Right cardiac atrium (tissue), 5 donors: ENCODE measurements at places on chromosomes 7 and 10.

DNA sequence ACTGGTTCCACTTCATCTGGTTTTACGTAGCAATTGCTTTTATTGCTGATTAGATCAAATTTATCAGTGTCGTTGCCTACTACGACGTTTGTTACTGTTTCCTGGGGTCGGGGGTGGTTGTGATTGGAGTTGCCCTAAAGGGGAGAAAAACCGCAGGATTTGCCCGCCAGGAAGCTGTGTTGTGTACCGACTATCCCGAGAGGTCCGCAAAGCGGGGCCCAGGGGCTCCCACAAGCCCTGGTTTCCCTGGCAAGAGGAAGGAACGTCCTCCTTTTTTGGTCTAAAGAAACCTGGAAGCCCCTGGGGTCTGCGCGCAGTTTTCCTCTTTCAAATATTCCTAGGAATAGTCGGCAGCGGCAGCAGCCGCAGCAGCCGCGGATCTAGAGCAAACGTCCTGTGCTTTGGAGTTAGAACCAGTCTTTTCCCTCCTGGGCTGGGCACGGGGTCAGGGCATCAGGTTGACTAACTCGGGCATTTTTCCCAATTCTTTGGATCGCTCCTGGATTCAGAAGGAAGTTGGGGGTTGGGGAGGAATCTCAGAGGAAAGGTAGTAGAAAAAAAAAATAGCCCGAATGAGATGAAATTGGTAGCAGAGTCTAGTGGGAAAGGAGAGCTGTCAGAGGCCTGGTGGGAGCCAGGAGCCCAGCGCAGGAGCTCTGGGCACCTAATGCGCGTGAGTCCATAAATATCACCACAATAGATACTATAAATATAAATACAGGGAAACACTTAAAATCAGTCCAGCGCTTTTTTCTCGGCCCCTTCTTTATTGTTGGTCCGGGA lies 4.6 kb downstream of the VAX1 start:
- no peak for DNase-seq

GRCh38 chr10:14543046-14543903 lies 212.6 kb upstream of the FRMD4A start:
- DNase-seq: peak; percentile 68

GRCh38 chr7:150942001-150942590 lies 36.0 kb downstream of the KCNH2 start:
- DNase-seq: peak; percentile 87

DNA sequence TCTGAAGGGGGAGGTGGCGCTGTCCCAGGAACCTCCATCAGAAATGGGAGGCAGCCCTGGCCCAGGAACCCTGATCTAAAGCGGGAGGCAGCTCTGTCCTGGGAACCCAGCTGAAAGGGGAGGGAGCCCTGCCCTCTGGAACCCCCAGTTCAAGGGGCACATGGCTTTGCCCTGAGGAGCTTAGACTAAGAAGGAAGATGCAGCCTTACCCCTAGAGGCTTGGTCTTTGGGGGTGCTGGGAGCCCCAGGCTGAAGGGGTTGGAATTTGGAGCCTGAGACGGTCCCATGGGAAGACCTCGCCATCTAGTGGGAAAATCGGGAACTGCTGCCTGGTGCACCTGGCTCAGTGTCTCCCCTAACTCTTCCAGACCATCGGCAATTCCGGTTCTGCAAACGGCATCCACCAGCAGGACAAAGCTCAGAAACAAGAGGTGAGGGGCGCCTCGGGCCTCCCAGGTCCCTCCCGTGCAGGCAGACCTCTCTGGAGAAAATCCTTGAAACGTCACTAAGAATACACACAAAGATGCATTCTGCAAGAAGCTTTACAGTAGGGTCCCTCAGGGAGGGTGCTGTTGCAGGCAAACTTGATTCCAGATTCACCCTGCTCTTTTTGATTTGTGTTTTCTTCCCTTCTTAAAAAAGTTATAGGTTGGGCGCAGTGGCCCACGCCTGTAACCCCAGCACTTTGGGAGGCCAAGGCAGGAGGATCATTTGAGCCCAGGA lies 52.4 kb upstream of the GTF2IRD1 start:
- DNase-seq: peak; percentile 82

DNA sequence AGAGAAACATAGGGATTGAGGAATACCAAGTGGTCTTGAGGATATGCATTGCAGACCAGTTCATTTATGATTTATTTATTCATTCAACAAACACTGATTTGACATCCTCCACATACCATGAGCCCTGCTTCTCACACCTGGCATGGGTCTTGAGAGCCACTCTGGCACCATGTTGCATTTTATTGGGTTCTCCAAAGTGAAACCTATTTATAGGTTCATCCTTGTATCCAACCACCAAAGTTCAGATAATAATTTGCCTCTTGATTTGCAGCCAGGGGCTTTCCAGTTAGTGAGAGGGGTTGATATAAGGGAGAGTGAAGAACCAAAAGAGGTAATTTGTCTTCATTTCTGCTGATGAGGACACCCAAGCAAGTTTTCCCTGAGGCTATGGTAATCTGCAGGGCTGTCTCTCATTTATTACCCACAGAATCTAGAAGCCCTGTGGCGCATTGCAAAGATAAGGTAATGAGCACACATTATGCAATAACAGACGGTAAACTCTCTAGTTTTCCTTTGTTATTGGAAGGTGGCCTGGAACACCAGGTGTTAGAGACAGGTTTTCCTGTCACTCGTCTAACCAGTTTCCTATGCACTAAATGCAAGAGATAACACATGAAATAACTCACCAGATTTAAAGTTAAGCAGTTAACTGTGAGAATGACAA lies 28.8 kb upstream of the ICA1 start:
- no peak for DNase-seq

DNA sequence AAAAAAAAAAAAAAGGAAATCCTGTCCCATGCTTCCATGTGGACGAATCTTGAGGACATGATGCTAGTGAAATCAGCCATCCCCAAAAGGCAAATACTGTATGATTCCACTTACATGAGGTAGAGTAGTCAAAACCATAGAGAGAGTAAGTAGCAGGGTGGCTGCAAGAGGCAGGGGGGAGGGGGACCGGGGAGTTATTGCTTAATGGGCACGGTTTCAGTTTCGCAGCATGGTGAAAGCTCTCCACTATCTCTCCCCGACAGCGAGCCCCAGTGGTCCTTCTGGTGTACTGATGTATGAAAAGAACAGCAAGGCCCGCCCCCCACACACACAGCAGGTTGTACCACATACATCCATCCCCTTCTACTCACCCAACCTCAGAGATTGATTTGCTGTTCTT lies 32.8 kb downstream of the NOD1 start:
- DNase-seq: peak; percentile 82

DNA sequence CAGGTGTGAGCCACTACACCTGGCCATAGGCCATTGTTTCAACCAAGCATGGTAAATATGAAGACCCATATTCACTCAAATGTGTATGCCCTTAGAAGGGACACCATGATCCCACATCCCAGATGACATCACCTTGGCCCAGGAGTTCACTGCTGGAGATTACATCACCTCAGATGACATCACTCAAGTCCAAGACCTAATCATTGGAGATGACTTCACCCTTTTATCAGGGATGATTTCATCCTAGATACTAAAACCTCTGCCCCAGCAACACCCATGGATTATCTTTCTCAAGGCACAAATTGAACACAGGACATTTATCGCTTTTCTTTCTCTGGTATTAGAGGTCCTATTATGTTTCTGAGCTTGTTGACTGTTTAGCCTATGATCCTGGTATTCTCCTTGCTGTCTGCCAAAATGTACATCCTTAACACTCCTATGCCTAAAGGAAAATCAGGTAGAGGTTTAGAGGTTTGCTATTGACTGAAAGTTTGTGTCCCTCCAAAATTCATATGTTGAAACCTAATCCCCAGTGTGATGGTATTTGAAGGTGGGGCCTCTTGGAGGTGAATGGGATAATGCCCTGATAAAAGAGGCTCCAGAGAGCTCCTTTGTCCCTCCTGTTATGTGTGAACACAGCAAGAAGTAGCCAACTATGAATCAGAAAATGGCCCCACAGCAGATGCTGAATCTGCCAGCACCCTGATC lies 9.8 kb upstream of the CYP2C18 start:
- no peak for DNase-seq

GRCh38 chr10:129466703-129467358 lies at the start of gene MGMT:
Gene MGMT (plus strand): TSS chr10:129467241.
- peak; percentile 99 for DNase-seq

GRCh38 chr7:68998136-68998535 lies 600.1 kb upstream of the AUTS2 start:
- no peak for DNase-seq

DNA sequence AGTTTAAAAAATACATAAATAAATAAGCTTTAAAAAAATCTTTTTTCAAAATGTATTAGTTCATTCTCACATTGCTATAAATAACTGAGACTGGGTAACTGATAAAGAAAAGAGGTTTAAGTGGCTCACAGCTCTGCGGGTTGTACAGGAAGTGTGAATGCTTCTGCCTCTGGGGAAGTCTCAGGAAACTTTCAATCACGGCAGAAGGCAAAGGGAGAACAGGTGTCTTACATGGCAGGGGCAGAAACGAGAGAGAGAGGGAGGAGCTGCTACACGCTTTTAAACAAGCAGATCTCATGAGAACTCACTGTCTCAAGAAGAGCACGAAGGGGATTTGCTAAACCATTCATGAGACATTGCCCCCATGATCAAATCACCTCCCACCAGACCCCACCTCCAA lies 114.6 kb downstream of the DNAJC1 start:
- no peak for DNase-seq

DNA sequence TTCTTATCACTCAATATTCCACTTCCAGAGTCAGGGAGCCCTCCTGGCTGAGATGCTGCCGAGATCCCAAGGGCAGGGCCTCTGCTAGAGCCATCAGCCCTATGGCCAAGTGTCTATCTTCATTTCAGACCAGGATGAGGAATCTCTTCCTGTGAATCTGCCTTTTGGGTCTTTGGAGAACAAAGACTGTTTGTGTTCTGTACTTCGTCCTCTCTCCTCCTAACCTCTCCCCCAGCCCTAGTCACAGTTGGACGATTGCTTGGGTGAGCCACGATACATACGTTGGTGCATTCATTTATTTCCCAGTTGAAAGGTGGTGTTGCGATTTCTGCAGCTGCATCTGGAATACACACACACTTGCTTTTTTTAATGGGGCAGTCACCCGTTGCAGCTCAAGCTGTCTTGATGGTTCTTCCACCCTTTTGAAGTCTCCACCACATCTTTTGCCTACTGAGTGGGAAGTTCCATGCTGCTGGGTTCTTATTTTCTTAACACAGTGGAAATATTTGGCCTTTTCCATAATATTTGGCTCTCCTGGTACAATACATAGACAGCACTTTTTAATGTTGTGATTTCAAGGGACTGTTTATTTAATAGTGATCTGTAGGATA lies 26.7 kb downstream of the SH3PXD2A start:
- DNase-seq: no peak

GRCh38 chr7:155312633-155313032 lies 15.0 kb downstream of the INSIG1 start:
- no peak for DNase-seq

- peak; percentile 85 for DNase-seq
These were observed at the start of gene GNAI1 for GRCh38 chr7:80134536-80135308. Gene GNAI1 (plus strand): TSS chr7:80134831. CDS start chr7:80135161, 330 bp downstream.

GRCh38 chr10:50392966-50393718 lies 141.8 kb upstream of the ASAH2 start:
- no peak for DNase-seq

DNA sequence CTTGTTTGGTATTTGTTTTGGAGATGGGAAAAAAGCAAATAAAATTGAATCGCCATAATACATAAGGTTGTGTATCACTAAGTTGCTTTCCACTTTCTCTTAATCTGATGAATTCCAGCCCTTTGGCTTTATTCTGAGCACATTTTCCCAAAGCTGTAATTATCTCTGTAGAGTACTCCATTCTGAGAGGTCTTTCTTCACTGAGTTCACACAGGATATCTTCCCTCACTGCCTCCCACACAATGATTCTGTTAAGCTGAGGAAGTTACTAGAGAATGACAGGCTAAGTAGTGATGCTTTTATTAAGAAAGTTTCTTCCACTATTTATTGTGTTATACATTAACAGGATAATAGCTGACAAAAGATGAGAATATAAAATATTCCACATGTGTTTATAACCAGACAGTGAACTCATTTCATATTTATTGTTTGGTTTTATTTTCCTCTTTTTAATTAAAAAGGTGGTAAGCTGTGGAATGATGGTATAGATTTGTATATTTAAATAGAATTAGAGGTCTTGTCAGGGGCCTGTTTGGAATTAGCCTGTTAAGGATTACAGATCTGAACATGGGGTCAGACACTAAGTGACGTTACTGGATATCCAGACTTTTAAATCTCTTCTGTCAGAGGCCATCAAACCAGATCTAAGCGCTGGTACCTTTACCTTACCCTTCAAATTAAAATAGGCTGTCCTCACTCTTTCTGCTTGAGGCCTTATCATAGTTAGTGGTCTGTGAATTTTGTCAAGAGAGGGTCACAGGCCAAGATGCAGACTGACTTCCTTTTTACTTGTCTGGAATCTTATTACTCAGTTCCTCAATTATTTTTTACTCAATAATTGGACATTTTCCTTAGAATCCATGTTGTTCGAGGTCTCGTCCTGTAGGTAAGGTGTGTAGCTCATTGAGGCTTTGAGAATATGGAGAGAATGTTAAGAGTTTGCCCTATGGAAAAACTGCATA lies 8.4 kb downstream of the PLXDC2 start:
- no peak for DNase-seq

DNA sequence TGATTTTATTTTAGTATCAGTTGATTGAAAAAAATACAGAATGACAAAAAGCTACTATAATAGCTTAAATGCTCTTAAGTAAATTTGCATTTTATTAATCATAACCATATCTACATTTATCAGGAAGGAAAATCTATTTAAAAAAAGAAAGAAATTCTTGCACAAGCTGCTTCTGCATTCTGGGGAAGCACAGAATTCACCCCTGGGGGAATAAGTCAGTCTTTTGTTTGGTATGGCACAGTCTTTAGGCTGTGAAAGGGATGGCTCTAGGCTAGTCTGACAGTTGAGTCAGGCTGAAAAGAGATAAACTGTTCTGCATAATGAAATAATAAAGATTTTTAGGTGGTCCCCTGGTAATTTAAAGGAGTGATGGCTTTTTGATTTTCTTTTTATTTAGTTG lies 37.9 kb downstream of the HTR7 start:
- no peak for DNase-seq

DNA sequence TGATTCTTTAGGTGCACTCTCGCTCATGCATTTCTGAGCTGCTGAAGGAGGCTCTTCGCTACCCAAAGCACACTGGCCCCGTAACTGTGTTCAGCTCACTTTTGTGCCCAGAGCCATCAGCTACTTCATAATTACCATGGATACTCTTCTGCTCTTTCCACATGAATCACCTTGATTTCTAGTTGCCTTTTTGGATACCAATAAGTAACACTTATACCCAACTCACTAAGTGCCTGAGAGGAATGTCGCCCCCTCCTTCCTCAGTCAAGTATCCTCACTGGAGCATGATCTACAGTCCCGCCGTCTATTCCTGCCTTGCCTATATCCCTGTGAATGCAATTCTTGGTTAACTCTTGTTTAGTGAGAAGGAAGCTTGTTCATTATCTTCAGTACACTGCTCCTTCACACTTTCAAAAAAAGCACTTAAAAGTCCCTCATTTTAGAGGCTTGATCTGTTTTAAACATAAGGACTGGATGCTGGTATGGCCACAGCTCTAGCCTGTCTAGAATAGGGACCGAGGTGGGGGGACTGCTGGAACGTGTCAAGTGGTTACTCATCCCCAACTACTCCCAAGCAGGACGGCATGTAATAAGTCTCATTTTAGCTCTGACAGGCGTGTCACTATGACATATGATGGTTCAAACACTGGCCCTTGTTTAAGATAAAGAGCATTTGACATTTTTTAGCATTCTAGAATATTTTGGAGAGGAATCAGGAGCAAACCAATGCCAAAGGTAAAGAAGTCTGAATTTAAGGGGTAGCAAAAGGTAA lies 23.7 kb downstream of the SVIL start:
- no peak for DNase-seq
